Activated B cell treated with CpG ODN at 0.5 μM for 24 hours (primary cell): ENCODE measurements at places on chromosomes 1 and 21.

DNA sequence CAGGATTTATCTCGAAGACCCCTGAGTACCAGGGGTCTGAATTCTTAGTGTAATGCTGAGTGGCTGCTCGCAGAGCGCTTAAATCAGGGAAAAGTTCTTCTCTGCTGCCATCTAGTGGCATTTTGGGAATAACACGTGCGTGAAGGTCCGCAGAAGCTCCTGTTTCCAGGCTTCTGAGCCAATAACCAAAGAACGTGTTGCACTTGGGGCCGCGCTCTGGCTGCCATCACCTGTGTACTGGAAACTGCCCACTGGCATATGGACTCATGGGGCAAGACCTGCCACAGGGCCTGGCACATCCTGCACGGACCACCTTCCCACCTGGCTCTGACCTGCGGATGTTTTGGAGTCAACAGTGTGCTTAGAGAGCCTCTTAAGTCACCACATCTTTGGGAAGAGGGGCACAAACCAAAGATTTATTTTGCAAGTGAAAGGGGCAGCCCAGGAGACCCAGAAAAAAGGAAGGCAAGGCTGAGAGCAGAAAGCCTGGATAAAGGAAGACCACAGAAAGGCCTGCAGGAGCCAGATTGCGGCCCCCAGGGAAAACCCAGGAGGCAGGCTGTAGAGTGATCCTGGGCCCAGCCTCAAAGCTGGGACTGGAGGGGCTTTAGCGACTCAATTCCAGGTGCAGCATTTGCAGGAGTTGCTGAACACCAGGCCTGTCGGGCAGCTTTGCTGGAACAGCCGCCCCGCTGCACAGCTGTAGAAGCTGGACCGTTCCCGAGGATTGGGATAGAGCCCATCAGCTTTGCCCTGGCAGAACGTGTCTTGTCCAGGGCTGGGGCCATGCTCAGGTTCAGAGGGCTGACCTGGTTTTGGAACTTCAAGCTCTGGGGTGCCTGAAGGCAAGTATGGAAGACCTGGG, 13.0 kb downstream of the CHIT1 start:
- no peak for DNase-seq

GRCh38 chr1:115140442-115141144, 51.3 kb upstream of the TSPAN2 start:
- DNase-seq, result no peak

DNA sequence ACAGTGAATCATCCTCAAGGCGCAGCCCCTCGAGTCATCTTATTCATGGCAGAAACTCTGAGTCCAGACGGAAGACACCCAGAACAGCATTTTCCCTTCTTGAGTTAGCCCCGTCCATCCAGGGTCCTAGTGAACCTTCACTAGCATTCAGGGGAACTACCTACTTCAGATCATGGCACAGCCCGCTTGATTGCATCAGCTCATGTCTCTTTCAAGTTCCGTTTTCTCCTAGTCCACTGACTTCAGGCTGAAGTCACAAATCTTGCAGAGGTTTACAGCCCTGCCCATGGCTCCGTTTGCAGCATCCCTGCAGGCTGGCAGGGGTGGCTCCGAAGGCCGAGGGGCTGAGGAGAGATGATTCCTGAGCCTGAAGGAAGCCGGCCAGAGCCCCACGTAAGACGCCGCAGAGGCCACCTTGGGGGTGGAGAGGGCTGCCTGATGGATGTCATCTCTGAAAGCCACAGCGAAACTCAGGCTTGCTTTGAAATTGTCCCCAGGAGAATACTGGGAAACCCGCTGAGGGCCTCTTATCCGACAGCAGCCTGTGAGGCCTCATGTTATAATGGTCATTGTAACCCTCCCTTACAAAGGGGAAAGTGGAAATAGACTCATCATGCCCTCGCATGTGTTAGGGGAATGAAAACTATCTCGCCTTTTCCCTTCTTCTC, 310.2 kb upstream of the AJAP1 start:
- DNase-seq, result no peak

GRCh38 chr1:81430236-81430938, 370.3 kb upstream of the ADGRL2 start:
- no peak for DNase-seq

DNA sequence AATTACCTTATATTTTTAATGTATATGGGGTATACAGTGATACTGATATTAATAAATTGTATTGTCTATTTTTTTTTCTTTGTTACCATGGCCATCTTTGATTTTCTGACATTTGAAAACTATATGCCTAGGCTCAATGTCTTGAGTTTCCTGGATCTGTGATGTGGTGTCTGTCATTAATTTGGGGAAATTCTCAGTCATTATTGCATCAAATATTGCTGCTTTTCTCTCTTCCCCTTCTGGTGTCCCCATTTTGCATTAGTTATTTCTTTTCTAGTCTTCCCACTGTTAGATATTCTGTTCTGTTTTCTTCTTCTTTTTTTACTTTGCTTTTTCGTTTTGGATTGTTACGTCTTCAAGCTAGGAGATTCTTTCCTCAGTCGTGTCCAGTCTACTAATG, 33.8 kb downstream of the ZBTB40 start:
- DNase-seq, result no peak

- DNase-seq, result no peak
Observed at GRCh38 chr1:237976331-237976730, 85.6 kb upstream of the ZP4 start.

- no peak for DNase-seq
Observed at GRCh38 chr1:210434223-210434622, 105.5 kb downstream of the HHAT start.

DNA sequence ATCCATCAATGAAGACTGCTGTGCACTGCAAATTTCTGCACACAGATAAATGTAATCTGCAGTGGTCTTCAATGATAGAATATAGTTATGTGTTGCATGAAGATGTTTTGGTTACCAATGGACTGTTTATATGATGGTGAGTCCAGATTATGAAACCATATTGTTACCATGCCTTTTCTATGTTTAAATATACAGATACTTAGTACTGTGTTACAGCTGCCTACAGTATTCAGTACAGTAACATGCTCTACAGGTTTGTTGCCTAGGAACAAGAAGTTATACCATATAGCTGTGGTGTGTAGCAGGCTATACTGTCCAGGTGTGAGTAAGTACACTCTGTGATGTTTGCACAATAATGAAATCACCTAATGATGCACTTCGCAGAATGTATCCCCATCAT, 40.8 kb downstream of the SORT1 start:
- no peak for DNase-seq

DNA sequence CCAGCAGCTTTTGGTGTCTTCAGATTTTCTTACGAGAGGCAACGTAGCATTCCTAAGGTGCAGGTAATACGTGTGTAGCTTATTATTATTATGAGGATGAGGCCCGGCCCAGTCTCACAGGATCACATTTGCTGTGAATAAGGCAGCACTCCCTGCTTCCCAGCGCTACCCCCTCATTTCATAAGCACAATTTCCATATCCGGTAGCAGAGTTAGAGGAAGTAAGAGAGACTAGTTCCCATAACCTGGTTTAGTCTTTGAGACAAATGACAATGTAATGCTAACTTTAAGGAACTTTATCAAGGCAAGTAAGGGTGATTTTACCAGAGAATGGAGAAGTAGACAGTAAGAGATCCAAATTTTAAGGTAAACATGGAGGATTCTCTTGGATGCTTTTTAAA, 14.6 kb upstream of the LMO4 start:
- no peak for DNase-seq

GRCh38 chr1:68459091-68459490, 9.3 kb upstream of the RPE65 start:
- DNase-seq, result no peak

DNA sequence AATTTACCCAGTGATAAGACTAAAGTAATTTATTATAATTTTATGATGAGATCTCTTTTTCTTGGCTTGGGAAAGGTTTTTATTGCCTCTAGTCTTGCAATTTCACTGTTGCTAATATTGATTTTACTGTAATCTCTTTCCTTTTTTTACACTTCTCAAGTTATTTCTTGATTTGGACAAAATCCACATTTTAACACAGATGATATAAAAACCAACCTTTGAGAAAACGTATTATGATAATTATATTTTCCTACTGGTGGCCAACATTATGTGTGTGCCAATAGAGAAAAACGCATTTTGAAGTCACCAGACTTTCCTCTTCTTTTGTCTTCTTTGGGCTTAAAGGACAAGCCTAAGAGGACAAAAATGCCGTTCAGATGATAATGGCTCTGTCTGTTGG, 314.9 kb downstream of the PRDM2 start:
- DNase-seq, result no peak

DNA sequence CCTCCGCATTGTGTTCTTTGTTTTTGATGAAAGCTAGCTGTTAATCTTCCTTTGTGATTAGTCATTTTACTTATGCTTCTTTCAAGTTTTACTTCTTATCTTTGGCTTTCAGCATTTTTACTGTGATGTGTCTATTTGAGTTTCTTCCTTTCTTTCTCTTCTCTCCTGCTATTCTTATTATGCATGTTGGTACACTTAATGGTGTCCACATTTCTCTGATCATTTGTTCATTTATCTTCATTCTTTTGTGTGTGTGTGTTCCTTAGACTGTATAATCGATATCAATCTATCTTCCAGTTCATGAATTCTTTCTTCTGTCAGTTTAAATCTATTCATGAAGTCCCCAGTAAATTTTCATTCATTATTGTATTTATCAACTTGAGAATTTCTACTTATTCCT, 1650.3 kb downstream of the BRINP3 start:
- DNase-seq, result no peak

GRCh38 chr1:76510672-76511557, 356.4 kb upstream of the ST6GALNAC5 start:
- no peak for DNase-seq

DNA sequence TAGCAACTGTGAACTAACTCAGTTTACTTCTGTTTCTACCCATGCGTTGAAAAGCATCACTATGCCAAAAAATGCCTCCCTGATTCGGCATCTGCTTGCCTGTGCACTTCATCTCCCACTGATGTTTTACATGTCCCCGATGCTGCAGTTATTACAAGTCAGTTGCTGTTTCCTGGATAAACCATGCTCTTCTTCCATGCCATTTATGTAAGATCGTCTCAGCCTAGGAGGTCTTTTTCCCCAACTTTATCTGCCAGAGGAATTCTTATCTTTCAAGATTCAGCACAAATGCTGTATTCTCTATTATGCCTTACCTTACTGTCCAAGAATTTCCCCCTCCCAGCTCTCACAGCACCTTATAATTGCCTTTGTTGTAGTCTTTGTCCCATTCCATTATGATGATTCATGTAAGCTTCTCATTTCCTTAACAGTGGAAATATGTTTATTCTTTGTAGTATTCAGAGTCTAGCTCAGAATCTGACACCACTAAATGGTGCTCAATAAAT, 30.0 kb downstream of the PRKACB start:
- DNase-seq, result no peak

- no peak for DNase-seq
Observed at GRCh38 chr1:245411245-245412036, 256.7 kb downstream of the KIF26B start.

GRCh38 chr1:55329808-55330432, 114.8 kb upstream of the USP24 start:
- no peak for DNase-seq

GRCh38 chr21:28229814-28230213, 762.9 kb downstream of the LTN1 start:
- DNase-seq, result no peak

- no peak for DNase-seq
Observed at GRCh38 chr1:161486806-161487741, 18.2 kb upstream of the FCGR2A start.

GRCh38 chr1:34332996-34333395, 156.3 kb downstream of the C1orf94 start:
- no peak for DNase-seq

- DNase-seq, result no peak
Observed at GRCh38 chr21:26389971-26390641, 183.0 kb downstream of the CYYR1 start.

DNA sequence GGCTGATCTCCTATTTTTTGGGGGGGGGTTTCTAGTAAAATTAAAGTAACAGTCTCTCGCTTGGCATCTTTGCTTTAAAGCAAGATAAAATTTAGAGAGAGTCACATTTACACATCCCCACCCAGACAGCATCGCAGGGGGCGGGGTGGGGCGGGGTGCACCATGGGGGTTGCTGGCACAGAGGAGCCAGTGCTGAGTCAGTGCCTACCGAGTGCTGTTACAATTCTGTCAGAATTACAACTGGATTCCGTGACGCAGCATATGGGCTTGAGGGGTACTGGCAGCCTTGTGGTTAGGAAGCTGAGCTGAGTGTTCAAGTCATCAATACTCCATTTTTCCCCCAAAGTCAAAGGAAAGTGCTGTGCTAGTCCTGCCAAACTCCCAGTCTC, 175.9 kb downstream of the PRDM16 start:
- no peak for DNase-seq

DNA sequence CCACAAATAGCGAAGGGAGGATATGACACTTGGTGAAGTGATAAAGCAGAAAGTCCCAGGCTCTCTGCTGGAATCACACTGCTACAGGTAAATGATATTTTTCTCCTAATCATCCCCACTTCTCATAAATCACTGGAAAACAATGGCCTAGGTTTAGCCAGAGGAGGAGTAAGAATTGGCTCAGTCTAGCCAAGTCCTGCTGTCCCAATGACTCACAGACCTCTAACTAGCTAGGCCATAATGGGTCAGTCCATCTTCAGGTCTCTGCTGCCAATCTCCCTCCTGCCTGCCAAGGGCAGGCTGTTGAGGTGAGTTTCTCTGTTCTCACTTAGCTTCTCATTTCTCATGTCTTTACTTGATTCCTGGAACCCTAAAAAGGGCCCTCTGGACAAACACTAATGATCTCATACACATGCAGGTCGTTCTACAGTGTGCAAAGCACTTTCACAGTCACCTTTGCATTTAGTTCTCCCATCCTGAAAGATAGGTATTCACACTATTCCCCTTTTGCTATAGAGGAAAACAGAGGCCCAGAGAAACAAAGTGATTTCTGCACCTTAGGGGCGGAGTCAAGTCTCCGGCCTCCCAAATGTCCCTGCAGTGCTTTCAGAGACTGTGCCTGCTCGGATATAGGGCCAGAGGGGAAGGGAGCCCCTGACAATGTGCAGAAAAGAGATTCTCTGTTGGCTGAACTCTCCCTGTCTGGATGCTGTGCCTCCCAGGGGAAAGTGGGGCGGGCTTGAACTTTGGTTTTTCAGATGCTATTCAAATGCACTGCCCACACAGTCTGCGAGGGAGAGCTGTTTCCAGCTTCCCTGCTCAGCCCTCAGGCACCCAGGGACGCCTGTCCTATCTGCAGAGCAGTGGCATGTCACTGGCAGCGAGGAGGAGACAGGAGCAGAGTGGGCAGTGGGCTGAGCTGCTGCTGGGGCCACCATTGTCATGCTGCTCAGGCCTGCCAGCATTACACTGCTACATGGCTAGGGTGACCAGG, 3.9 kb upstream of the CDK18 start:
- no peak for DNase-seq

- DNase-seq, result no peak
Observed at GRCh38 chr1:183285746-183286145, 99.7 kb downstream of the LAMC2 start.

DNA sequence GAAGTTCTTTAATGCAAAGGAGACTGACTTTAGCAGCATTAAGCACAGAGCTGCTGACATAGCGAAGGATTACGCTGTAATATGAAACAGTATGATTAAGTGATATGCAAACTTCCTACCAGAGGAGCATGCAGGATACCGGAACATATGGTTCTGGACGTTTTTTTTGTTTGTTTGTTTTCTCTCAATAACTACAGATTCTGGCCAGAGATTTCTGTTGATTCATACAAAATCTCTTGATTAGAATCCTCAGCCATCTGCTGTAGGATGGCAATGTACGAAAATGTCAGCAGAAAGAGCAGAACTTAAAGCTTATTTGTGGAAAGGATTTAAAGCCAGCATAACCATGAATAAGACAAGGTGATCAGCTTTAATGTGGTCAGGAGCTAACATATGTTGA, 970.7 kb downstream of the KCNT2 start:
- no peak for DNase-seq

- no peak for DNase-seq
Observed at GRCh38 chr1:22635436-22635835, 992 bp upstream of the C1QA start.
